ENCODE measurements at places on chromosomes 1 and 21.

DNA sequence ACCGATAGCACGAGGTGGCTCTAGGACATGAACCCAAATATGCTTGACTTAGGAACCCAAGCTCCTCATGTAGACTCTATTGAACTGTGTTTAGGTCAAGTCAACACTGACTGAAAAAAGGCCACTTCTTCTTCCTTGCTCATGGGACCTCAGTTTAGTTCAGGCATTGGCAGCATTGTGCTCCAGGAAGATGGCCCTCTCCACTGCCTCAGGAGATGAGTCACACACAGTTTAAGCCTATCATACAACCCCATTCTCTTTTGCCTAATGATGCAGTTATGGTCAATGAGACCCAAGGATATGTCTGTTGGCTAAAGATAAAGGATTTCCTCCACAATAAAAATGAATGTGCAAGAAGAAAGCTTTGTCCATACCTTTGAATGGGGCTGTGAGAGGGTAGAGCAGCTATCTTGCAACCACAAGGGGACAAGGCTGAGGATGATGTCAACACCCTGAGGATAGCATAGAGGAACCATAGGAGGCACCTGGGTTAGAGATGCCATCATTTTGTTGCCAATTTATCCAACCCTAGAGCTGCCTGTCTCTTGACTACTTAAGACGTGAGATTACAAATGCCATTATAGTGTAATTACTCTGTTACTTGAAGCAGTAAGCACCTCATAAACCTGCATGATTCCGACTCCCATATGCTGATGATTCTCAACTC is 3.0 kb upstream of the TRIM63 start:
- no peak for DNase-seq

DNA sequence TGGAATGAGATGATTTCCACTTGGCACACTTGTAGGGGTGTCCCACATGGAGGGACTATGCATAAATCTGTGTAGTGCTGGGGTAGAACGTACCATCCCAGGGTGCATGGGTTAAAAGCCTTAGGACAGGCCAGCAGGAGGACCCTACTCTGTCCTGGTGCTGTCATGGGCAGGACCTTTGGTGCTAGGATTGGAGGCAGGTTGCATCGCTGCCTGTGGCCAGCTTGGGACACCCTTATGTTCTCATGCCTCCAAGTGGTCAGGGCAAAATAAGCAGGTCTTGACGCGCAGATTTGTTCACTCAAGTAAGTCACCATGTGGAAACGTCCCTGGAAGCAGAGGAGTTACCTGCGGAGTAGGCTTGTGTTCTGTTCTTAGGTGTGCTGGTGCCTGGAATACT is 49.5 kb upstream of the RAB3GAP2 start:
- no peak for DNase-seq

- no peak for DNase-seq
Observed at GRCh38 chr1:101392552-101392951, 155.7 kb downstream of the S1PR1 start.

GRCh38 chr1:64986903-64987871 is 20.8 kb upstream of the JAK1 start:
- no peak for DNase-seq

- DNase-seq: no peak
Observed at GRCh38 chr1:175891783-175892309, 148.5 kb upstream of the TNR start.

DNA sequence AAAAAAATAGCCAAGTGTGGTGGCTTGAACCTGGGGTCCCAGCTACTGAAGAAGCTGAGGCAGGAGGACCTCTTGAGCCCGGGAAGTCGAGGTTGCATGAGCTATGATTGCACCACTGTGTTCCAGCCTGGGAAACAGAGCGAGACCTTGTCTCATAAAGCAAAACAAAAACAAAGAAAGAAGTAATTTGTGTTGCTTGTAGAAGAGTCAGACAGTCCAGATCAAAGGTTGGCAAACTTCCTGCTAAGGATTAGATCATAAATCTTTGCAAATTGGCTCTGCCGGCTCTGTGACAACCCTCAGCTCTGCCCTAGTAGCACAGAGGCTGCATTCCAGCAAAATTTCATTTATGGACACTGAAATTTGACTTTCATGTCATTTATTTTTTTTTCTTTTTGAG is 19.0 kb upstream of the MFN2 start:
- no peak for DNase-seq

- DNase-seq: peak; percentile 26
Observed at GRCh38 chr1:203428981-203429599, 46.5 kb upstream of the PRELP start.

GRCh38 chr1:44045064-44045463 is 13.8 kb upstream of the SLC6A9 start:
- no peak for DNase-seq

- peak; percentile 63 for DNase-seq
Observed at GRCh38 chr1:152347116-152347728, 12.6 kb downstream of the FLG2 start.

DNA sequence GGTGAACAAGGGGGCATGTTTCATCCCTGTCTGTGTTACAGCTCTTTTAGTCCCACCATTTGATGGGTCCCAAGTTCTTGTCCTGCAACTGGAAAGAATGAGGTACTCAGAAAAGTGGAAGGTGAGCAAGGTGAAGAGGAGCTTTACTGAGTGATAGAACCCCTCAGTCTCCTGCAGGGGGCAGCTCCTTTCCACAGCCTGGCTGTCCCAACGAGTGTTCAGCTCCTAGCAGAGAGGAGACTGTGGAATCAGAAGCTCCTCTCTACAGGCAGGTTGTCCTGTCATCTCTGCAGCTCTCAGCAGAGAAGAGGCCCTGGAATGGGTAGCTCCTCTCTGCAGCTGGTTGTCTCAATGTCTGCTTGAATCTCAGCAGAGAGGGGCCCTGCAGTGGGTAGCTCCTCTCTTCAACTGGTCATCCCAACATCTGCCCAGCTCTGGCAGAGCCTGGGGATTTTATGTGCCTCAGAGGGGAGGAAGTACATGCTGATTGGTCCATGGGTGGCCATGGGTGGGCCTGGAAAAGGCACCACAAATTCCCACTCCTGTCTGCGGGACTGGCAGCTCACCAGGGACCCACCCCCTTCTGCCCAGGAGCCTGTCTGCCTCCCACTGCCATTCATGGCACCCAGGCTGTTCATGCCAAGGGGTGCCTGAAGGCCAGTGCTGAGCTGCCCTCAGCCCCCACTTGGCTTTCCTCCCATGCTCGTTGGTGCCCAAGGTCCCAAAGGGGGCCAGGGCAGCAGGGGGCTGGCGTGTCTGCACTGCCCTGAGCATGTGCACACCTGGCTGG is 25.7 kb downstream of the LDLRAD1 start:
- DNase-seq: peak; percentile 11

- no peak for DNase-seq
Observed at GRCh38 chr1:11407301-11407994, 71.5 kb upstream of the DISP3 start.

GRCh38 chr1:68049941-68050878 is at the start of gene DIRAS3:
Gene DIRAS3, minus strand, starts transcription at chr1:68050627. Its CDS starts 3,330 bp downstream, at chr1:68047297.
- no peak for DNase-seq

- no peak for DNase-seq
Observed at GRCh38 chr1:174358344-174358743, 89.4 kb upstream of the GPR52 start.

- no peak for DNase-seq
Observed at GRCh38 chr1:78703806-78704205, 54.2 kb downstream of the IFI44 start.

DNA sequence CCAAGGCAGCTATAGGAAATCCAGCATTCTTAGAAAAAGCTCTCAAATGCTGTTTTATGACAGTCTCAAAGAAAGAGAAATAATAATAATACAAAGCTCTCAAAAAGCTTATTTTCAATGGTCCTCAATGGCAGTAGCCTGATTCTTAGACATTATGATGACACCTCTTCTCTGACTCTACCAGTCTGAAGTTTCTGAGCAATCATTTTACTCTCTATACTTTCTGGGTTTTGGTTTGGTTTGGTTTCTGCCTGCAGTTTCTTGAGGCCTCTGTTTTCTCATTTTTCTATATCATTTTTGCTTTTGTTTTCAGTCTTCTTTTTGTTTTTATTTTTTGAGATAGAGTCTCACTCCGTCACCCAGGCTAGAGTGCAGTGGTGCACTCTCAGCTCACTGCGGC is 50.2 kb upstream of the TBX15 start:
- DNase-seq: no peak

GRCh38 chr1:211613108-211613947 is 34.4 kb upstream of the SLC30A1 start:
- DNase-seq: no peak

DNA sequence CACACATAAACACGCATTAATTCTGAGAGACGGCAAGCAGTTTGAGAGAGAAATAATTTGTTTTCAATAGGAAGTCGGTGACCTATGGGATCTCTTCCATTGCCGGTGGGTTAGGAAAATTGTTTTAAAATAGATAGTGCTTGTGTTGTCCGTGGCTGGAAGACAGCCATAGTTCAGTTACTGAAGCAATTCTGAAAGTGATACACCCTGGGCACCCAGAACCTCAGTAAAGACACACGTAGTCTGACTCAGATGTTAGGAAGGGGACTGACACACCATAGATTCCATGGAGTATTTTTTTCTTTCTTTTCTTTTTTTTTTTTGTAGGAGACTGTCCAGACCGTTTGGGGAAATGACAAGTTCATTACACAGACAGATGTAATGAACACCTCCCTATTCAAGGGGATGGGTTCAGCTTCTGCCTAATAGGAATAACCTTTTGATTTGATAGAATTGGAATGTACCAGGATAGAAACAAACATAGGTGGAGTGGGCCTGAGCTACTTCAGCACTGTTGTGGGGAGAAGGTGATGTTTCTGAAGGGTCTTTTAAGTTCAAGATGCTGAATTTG is 1.6 kb downstream of the C1orf21 start:
- DNase-seq: no peak

GRCh38 chr1:14817223-14818170 is 219.0 kb downstream of the KAZN start:
- no peak for DNase-seq

DNA sequence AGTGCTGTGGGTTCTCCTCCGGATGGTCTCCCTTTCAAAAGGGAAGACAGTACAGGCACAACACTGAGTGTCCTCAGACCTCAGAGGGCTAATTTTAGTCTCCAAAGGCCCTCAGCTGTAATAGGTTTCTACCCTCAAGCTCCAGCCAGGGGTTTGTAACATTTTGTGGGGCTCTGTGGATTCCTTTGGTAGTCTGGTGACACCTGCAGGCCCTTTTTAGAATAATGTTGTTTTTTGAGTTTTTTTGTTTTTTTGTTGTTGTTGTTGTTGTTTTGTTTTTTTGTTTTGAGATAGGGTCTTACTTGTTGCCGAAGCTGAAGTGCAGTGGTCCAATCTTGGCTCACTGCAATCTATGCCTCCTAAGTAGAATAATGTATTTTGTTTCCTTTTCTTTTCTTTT is 15.0 kb upstream of the TMEM201 start:
- no peak for DNase-seq

DNA sequence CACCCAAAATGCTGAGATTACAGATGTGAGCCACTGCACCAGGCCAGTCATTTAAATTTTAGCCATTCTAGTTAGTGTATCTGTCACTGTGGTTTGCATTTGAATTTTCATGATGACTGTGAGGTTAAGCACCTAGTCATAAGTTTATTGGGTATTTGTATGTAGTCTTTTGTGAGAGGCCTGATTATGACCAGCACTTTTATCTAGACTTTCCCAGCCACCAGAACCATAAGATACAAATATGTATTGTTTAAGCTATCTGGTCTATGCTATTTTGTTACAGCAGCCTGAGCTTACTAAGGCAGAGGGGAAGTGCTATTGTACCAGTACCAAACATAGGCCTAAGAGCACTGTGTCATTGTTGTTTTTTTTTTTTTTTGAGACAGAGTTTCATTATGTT is 19.9 kb upstream of the DNAJC6 start:
- DNase-seq: no peak

DNA sequence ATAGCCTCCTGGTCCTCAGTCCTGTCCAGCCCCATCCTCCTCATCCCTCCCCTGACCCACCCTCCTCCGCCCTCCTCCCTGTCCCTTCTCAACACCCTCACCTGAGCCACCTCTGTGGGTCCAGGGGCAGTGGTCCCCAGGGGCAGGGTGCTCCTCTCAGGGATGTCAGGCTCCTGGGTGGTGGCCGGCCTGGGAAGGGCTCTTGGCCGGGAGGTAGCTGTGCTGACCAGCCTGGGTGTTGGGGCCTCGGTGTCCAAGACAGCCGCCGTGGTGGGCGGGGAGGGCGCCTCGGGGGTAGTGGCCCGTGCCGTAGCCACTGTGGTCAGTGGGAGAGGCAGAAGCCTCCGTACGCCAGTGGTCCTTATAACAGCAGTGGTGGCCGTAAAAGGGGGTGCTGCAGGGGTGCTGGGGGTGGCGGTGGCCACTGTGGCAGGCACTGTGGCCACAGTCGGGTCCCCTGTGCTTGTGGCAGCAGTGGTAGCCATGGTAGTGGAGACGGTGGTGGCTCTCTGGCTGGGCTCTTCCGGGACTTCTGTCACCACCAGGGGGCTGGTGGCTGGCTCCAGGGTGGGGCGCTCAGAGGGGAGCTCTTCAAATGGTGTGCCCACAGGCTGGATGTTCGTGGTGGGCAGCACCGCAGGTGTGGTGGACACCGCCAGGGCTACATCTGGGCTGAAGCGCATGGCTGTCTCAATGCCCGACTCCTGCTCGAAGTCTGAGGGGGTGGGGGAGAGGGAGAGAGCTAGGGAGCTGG is 31.9 kb downstream of the SDC3 start:
- DNase-seq: no peak

- no peak for DNase-seq
Observed at GRCh38 chr1:74162333-74162732, 35.6 kb downstream of the LRRIQ3 start.

GRCh38 chr1:68201546-68202238 is 30.6 kb downstream of the WLS start:
- DNase-seq: no peak

DNA sequence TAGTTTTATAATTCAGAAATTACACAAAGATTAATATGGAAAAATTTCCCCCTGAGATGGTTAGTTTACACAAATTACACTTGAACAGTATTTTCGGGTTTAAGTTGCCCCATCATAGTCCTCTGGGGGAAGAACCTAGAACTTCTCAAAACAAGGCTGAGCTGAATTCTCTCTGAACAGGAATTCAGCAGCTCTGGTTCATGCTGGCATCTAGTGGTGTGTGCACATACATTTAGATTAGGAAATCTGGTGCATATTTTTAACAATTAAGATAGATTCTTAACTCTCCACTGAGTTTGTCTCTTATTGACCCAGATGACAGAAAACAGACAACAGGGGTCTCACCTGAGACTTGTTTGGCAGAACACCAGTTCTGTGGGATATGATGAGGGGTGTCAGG is 410.7 kb downstream of the DSCAM start:
- DNase-seq: no peak

Data from SHP77 (cell line).